ENCODE measurements at places on chromosomes 16 and 17. TPM values are rescaled to one million over a fixed set of nuclear protein-coding genes. Genes with fewer than 3 reads are reported as not detected.

GRCh38 chr17:68182940-68183551 is 64.8 kb upstream of the AMZ2 start:
- no peak overlapping the region for H3K4me3 ChIP-seq
- no peaks in the 10 kb centered on the region for H3K36me3 ChIP-seq
- no peaks in the 10 kb centered on the region for H3K27me3 ChIP-seq
- H3K4me1 ChIP-seq, result no peaks in the 10 kb centered on the region
- no peak for DNase-seq
- H3K27ac ChIP-seq, result no peak overlapping the region

DNA sequence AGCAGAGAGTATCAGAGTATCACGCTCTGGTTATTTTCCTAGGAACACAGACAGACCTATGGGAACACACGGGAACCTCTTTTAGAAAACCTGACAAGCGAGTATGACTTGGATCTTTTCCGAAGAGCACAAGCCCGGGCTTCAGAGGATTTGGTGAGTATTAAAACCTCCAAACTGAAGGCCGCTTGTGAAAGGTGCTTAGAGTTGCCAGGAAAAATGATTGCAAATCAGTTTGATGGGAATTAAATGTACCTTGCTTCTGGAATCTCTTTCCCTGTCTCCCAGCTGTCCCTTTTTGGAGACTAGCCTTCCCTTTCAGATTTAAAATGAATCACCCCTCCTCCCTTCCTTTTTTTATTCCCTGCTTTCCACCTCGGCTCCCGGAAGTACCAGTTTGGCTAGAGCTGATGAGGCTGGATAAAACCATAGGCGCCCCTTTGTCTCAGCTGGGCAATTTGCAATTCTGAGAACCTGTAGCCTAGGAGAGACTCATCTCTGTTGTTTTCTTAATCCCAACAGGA is 27.3 kb downstream of the KAT7 start:
- H3K36me3 ChIP-seq, result peaks cover 53% of the 10 kb centered on the region
- no peaks in the 10 kb centered on the region for H3K27me3 ChIP-seq
- H3K4me1 ChIP-seq, result peaks cover 25% of the 10 kb centered on the region

DNA sequence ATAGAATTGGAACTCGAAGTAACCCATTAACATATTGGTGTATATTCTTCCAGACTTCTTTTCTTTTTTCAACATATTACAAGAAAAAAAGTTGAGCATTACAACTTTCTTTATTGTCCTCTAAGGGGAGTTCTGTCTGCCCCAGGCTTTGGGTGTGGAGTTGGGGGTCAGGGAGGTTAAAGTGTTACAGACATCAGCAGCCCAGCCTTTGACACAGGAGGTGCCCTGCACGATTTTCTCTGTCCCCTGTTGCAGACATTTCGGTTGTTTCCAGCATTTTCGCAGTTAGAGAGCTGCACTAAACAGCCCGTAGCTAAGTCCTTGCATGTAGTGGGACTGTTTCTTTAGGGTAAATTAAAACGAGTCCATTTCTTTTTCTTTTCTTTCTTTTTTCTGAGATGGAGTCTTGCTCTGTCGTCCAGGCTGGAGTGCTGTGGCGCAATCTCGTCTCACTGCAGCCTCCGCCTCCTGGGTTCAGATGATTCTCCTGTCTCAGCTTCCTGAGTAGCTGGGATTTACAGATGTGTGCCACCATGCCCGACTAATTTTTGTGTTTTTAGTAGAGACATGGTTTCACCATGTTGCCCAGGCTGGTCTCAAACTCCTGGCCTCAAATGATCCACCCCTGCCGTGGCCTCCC is 13.4 kb upstream of the ADCY7 start:
- H3K27ac ChIP-seq, result no peak overlapping the region
- peaks cover 22% of the 10 kb centered on the region for H3K4me1 ChIP-seq
- H3K36me3 ChIP-seq, result peaks cover 1% of the 10 kb centered on the region
- no peak for DNase-seq

Gene ELMO3
- 0.29 TPM for total RNA-seq

DNA sequence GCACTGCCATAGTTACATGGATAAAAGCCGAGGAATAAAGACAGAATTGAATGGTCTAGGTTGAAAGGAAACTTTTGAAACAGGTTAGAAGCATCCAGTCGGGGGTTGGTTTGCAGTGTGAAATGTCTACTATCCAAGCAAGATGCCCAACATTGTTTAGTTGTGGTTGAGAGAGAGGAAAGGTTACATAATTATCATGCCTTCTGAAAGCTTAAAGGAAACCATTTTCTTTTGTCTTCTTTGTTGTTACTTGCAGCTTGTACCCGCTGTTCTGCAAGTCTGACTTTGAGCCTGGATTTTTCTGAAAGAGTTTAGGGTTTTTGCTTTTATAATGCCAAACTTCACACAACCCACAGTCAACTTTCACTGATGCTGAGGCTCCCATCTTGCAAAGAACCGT is 167.9 kb downstream of the AXIN2 start:
- H3K27ac ChIP-seq, result no peak overlapping the region
- no peak for DNase-seq
- no peaks in the 10 kb centered on the region for H3K36me3 ChIP-seq
- H3K4me1 ChIP-seq, result peaks cover 12% of the 10 kb centered on the region

Measured in osteoblast (primary cell).